Left ventricle myocardium inferior (tissue), 1 donor: ENCODE measurements at places on chromosomes 16 and 17.

DNA sequence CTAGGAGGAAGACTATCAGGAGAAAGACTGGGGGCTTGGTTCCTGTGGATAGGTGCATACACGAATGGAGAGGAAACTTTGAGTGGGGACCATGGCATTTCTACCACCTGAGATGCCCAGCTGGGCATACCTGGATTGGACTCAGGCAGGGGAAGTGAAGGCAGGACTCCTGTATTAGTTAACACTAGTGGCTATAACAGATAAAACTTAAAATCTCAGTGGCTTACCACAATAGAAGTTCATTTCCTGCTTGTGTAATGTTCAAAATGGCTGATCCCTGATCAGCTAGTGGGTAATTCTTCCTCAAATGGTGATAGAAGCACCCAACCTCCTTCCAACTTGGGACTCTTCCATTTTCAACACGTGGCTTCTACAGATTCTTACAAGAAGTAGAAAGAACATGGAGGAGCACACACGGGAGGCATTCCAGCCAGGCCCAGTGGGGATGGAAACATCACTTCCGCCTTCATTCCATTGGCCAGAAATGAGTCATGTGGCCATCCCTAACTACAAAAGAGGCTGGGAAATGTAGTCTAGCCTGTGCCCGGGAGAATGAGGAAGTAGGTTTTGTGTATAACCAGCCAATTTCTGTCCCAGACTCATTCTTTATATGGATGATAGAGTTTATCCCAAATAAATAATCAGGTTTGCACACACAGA is 112.1 kb downstream of the UTP18 start:
- no peak for DNase-seq

DNA sequence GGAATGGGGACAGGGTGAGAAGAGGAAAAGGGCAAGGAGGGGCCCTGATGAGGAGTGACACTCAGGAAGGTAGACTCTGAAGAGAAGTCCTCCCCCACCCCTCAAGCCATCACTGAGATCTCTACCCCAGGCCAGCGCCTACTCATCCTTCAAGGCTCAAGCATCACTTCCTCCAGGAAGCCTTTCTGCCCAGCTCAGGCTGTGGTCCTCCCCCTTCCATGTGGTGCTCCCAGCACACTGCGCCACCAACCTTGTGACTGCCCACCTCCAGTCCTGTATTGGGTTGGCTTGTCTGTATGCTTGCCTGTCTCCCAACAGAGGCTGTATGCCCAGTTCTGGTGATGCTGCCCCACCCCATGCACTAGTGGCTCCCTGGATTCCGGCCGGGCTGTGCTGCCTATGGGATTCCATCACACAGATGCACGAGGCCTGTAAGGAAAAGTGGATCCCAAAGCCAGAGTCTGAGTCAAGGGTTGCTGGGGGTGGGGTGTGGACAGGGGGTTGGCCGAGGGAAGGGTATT is 19.8 kb upstream of the ZFP90 start:
- no peak for DNase-seq

DNA sequence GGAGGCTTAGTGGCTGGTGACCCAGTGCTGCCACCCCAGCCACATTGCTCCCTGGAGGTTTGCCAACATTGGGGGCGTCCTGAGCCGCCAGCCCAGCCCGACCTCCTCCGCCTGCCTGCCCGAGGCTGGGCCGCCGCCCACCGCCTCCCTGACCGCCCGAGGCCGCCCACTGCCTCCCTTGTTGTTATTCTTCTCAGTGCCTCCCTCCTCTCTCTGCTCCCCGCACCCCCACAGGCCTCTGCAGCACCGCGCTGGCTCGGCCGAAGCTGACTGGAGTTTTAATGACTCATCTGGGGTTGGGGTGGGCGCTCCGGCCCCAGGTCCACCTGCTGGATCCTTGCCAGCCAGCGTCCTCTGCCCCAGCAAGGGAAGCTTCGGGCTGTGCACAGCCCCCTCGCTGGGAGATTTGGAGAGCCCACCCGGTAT is 102.5 kb downstream of the RBFOX3 start:
- DNase-seq, result no peak

- no peak for DNase-seq
These were observed 999 bp downstream of the XYLT1 start for GRCh38 chr16:17469741-17470181.

DNA sequence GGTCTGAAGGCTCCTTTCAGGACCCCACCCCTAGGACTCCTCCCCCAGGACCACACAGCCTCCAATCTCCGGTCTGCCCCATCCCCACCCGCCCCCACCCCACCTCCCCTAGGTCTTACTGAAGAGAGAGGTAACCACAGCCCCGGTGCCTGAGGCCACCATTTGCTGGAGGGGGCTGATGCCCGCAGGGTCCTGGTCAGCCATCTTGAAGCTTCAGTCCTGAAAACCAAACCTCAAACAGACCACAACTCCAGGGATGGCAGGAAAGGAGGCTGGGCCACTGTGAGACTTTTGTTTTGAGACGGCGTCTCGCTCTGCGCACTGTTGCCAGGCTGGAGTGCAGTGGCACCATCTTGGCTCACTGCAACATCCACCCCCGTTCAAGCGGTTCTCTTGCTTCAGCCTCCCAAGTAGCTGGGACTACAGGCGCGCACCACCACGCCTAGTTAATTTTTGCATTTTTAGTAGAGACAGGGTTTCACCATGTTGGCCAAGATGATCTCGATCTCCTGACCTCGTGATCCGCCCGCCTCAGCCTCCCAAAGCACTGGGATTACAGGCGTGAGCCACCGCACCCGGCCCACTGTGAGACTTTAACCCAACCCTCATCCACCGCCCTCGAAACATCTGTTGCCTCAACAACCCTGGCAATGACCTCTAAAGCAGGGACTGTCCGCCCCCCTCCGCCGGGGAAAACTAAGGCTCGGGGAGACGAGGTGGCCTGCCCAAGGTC is 1.1 kb downstream of the SLC25A39 start:
- DNase-seq, result no peak

GRCh38 chr17:82756166-82756565 is 4.3 kb downstream of the TBCD start:
- no peak for DNase-seq

DNA sequence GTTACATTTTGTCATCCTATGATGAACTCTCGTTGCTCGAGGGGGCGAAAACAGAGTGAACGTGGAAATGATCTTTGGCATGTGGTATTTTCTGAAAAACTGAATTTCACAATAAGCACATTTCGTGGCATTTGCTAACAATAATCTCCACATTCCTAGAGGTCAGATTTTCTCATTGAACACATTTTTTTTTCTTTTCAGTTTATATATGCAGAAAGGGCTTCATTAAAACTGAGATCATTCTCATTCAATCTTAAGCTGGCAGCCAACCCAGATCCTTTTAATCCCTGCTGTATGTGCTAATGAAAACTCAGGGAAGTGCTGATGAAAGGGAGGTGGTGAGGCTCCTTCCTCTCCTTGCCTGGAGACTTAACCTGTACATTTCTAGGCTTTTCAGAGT is 52.6 kb downstream of the PRKCA start:
- no peak for DNase-seq

DNA sequence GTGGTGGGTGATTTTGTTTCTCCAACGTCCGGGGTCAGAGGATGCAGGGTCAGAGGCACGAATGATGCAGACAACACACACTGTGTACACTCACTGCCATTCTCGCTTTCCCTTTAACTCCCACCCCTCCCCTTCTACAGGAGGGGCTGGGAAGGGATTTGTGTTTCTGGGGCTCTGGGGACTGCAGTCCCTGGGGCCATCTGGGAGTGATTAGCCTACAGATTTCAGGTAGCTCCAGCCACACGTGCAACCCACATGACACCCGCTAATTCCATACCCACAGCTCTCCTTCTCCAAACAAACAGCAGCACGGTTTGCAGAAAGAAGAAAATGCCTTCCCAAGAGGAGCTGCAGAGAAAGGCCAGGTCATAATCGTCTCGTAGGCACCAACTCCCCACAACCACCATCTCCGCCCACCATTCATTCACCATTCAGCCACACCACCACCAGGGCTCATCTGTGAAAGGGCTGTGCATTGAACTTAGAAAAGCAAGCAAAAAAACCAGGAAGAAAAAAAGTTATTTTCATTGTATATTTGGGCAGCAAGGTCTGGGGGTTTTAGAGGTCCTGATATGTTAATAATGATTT is 9.4 kb upstream of the SOX9 start:
- DNase-seq, result no peak

GRCh38 chr17:39277110-39277509 is 51.4 kb upstream of the STAC2 start:
- no peak for DNase-seq

DNA sequence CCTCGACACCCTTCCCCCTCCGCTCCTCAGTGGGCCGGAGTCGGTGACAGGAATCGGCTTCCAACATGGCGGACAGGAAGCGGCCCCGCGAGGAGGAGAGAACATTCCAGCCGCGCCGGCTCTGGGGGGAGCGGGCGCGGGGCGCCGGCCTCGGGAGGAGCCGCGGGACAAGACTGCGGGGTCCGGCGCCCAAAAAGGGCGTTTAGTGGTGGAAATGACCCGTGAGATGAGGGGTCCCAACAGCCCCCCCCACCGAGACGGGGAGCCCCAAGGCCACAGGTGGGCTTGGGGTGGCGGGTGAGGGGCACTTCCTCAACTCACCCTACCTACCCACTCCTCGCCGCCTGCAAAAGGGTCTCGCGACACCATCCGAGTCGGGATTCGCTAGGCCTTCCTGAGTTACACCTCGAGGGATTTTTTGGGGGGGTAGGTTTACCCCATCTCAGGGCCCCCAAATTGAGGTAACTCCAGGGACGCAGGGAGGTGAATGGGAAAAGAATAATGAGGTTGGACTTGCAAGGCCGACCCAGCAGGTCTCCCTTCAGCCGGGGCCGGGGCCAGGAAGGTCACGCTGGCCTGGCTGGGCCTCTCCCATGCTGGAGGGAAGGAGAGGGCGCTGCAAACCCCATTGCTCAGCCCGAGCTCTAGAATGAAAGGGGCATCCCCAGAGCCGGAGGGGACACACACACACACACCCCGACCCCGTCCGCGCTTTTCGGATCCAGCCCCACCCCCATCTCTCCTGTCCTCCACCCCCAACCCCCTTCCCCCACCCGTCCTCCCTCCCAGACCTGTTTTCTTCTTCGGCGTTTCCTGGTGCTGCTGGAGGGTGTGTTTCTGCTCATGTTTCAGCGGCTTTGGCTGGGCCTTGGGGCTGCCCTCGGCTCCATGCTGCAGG is 707 bp downstream of the NUFIP2 start:
- DNase-seq, result peak; percentile 73

DNA sequence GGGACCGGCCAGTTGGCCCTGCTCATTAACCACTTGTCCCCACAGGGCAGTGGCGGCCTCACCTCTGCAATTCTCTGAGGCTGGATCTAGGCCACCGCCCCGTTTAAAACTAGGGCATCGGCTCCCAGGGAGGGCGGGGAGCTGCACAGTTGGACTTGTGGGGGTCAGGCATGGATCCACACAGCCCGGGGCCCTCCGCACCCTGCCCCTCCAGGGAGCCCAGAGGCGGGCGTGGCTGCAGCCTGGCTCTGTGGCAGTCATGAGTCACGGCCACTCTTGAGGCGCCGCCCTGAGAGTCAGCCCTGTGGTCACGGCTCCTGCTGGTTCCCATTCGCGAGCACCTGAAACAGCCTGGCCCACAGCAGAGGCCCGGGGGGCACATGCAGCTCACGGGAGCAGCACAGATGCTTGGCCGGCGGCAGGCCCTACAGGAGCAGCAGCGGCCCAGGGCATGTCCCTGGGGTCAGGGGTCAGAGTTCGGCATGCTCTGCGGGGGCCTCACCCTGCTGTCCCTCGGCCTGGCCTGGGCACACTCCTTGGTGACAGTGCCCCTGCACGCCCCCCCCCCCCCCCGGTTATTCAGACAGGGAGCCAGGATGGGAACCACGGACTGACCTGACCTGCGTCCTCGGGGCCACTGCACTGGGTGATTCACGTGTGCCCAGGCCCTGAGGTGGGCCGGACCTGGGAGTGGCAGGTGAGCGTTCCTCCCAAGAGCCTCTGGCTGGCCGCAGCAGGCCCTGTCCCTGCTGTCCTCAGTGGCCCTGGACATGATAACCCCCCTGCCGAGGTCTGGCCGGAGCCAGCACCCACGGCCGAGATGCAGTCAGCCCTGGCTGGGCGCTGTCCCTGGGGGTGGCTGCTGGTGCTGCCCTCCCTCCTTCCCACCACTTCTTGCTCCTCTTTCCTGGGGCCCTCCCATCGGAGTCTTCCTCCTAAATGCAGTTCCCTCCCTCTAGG is 8.2 kb downstream of the CAPN15 start:
- DNase-seq, result no peak

- no peak for DNase-seq
These were observed 8.8 kb upstream of the GJD3 start for GRCh38 chr17:40373324-40373723.

DNA sequence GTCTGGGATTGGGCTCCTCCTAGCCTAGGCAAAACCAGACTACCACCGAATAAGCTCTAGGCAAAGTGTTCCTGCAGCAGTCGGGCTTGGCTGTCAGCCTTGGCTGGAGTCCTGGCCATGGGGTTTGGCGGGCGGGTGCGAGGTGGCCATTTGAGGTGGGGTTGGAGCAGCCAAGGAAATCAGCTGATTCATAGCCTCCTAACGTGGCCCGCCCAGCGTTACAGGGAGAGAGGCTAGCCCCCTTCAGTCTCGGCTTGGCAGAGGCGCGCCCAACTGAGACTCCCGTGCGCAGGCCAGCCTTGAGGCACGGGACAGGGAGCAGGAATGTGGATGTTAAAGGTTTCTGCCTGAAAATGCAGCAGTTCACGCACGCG is 1.9 kb downstream of the PMP22 start:
- DNase-seq, result peak; percentile 90

- DNase-seq, result peak; percentile 80
These were observed 13.1 kb upstream of the LASP1NB start for GRCh38 chr17:38912221-38912813.

GRCh38 chr17:5516060-5516792 is 29.9 kb downstream of the MIS12 start:
- no peak for DNase-seq

DNA sequence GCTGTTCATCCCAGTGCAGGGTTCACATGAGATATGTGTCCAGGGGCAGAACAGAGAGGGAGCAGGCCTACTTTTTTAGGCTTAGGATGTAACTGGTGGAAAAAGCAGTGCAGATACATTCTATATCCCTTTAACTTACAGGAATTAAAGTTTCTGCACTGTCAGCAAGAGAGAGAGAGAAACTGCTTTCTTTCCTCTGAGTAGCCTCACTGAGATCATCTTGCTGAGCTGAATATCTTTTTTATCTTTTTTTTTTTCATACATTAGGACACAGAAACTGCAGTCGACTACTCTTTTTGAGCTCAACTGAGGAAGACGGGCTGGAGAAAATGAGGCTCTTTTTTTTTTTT is 50.1 kb downstream of the CNGB1 start:
- no peak for DNase-seq

GRCh38 chr17:83155128-83156121 is 76.0 kb downstream of the METRNL start:
- DNase-seq, result no peak

DNA sequence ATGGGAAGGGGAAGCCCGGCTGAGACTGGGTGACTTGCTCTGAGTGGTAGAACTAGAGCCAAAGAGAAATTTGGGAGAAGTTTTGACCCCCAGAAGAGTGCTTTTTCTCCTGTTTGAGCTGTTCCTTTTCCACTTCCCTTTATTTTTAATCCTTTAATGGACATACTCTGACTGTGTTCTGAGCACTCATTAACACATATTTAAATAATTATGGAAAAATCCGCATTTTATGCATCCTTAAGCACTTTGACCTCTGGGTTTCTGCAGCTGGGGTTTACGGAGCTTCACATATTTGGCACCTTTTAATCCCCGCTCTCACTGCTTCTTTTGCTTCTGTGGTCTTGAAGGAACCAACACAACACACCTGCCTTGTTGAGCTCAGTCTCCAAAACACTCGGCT is 114.7 kb downstream of the FOXL1 start:
- no peak for DNase-seq

GRCh38 chr17:55059724-55060123 is 91.2 kb downstream of the STXBP4 start:
- DNase-seq, result no peak

- no peak for DNase-seq
These were observed 878 bp upstream of the TRIM25 start for GRCh38 chr17:56914581-56915273.
